ENCODE measurements at places on chromosomes 3 and 15. TPM values are rescaled to one million over a fixed set of nuclear protein-coding genes. Genes with fewer than 3 reads are reported as not detected.

DNA sequence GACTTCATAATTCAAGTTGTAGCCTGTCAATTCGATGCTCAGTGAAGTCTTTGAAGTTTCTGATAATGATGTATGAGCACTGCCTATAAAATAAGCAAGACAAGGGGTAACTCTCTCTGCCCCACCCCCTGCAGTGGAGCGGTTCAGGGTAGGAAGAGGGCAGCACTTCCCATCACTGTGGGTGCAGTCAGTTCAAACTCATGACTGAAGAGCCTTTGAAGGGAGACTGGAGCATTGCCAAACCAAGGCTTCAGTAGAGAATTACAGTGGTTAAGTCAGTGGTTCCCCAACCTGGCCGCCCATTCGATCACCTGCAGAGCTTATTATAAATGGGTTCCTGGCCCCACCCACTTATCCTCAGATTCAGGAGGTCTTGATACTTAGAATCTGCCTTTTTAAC is 190.6 kb downstream of the SHQ1 start:
- no peak overlapping the region for H3K4me3 ChIP-seq
- DNase-seq: no peak
- no peaks in the 10 kb centered on the region for H3K36me3 ChIP-seq
- no peaks in the 10 kb centered on the region for H3K4me1 ChIP-seq
- H3K27me3 ChIP-seq: peaks cover 14% of the 10 kb centered on the region

DNA sequence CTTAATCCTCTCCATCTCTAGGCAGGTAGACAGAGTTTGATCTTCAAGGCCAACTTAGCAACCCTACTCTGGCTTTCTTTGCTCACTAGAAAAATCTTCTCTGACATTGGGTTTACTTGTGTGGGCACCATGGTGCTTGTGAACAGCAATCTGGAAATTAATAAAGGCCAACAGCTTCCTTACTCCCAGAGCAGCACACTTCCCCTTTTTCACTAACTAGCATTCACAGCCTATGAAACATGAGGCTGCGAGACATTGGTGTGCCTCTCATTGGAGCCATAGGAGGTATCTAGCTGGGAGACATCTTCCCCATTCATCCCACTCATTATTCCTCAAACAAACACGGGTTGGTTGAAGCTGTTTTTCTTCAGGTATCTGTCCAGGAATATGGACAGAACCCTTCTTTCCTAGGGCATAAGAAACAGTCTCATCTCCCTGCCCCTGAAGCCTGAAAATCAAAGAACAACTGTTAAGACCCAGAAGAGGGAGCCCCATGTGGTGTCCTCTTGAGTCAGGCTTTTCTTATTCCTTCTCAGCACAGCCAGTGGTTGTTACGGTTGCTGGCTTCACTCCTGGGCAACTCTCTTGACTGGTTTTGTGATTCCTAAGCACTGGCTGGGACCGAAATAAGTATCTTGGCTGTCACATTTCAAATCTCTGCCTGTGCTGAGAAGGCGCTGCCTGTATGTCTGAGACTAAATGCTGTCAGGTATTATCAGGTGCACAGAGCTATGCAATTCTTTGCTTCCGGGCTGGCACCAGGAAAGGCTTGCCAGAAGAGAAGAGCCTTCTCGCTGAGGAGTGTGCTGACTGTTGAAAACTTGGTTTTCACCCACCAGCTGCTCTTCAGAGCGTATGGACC is 194.4 kb downstream of the FEZF2 start:
- no peak overlapping the region for H3K27ac ChIP-seq
- no peaks in the 10 kb centered on the region for H3K4me1 ChIP-seq
- no peak for DNase-seq
- no peak overlapping the region for H3K4me3 ChIP-seq
- H3K27me3 ChIP-seq: no peaks in the 10 kb centered on the region

Gene MAGEL2
- under 0.01 TPM for total RNA-seq

Gene LCTL
- total RNA-seq: 0.26 TPM

Gene IL12A
- total RNA-seq: 72.5 TPM

Gene TMEM207
- not detected for total RNA-seq

All from fibroblast of lung (primary cell).